HCEC 1CT (cell line): ENCODE measurements at places on chromosomes 12 and 14.
A peak's percentile ranks its signal among the peaks of the same experiment; 100 is the strongest.

- peak; percentile 13 for DNase-seq
Measured at GRCh38 chr12:29309320-29309902, 71.6 kb downstream of the ERGIC2 start.

DNA sequence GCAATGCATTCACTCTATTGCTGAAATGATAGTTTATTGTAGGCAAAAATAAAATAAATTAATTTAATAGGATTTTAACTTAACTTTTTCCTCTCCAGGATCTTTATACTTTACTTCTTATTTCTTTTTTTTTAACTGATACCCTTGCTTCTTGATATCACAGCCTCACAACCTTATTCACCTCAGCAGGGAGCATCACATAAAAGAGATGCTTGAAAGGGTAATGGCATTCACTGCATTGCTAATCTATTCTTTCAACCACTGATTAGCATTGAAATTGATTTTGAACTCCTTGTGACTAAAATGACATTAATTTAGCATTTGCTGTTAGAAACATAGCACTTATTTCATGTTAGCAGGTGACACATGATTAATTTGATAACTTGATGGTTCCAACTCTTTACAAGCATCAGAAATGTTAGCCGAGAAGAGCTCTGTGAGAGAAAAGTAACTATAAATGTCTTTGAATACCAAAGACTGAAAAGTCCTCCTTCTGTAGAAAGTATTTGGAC is 689.5 kb upstream of the MGAT4C start:
- DNase-seq, result no peak

GRCh38 chr14:102523569-102524450 is 14.2 kb upstream of the ANKRD9 start:
- no peak for DNase-seq

- DNase-seq, result peak; percentile 42
Measured at GRCh38 chr14:23727566-23728335, 91.6 kb downstream of the DHRS2 start.

DNA sequence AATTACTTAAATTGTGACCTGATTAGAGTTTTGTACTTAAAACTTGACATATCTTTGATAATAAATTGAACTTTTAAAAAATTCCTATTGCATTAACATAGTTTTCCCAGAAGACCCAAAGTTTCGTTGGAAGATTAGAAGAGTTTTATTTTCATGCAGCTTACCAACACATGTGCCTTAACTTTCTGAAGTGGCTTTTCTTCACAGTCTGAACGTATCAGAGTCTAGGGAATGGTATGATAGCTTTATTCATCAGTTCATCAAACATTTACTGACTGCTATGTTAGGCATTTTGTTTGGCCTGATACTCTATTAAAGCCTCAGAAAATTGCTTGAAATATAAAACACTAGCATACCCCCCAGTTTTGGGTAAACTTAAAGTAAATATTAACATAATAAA is 65.2 kb downstream of the MARK3 start:
- no peak for DNase-seq

GRCh38 chr12:1848745-1849144 is 28.4 kb downstream of the LRTM2 start:
- no peak for DNase-seq

DNA sequence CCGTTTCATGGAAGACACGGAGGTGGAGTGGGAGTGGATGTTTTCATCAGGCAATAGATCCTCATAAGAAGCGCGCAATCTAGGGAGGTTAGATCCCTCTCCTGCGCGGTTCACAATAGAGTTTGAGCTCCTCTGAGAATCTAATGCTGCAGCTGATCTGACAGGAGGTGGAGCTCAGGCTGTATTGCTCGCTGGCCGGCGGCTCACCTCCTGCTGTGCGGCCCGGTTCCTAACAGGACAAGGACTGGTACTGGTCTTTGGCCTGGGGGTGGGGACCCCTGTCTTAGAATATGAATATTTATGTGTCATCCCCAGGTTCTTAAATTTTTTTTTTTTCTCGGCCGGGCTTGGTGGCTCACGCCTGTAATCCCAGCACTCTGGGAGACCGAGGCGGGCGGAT is 36.7 kb downstream of the PRICKLE1 start:
- DNase-seq, result no peak

- peak; percentile 45 for DNase-seq
Measured at GRCh38 chr12:121009741-121010140, 6.5 kb downstream of the C12orf43 start.

DNA sequence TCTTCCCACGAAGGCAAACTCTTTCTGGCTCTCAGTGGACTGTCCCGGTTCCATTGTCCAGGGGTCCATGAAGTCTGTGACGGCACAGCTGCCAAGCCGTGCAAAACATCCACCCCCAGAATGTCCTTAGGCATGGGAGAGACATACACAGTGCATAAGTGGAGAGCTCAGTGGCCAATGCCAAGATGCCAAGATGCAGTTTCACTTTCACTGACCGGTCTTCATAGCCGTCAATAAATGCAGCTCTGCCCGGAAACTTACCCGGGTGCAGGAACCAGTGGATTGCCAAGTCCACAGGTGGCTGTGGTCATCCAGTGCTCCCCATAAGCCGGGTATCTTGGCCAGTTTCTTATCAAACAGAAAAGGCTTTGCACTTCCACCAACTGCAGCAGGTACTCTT is 162.3 kb downstream of the PTCSC3 start:
- DNase-seq, result no peak

- no peak for DNase-seq
Measured at GRCh38 chr12:19154686-19155085, 25.2 kb downstream of the PLEKHA5 start.

- DNase-seq, result peak; percentile 48
Measured at GRCh38 chr12:20549108-20549719, 145.9 kb upstream of the SLCO1C1 start.

GRCh38 chr14:99731547-99732435 is 47.7 kb downstream of the CYP46A1 start:
- no peak for DNase-seq

GRCh38 chr12:128425666-128426331 is 158.8 kb downstream of the TMEM132C start:
- DNase-seq, result no peak

DNA sequence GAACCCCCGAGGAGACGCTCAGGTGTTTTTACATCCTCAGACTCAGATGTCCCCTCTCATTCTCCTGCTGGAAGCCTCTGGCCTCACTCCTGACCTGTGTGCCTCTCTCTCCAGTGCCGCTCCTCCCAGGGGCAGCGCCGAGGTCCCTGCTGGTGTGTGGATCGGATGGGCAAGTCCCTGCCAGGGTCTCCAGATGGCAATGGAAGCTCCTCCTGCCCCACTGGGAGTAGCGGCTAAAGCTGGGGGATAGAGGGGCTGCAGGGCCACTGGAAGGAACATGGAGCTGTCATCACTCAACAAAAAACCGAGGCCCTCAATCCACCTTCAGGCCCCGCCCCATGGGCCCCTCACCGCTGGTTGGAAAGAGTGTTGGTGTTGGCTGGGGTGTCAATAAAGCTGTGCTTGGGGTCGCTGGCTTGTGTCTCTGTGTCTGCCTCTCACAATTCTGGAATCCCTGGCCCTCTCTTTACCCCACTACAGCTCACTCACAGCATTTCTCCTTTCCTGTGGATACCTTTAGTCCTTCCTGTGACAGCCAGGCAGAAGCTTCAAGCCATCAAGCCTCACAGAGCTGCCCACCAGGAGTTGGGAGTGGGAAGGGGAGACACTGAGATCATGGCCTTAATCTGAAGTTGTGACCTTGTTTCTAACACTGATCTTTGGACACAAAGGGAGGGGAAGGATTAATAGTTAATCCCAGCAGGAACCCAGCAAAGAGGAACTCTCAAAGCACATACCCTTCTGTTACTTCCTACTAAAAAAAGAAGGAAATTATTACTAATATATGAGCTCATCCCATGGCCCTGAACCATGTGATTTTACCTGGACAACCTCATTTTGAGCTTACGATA is 1.1 kb upstream of the SOAT2 start:
- DNase-seq, result no peak
